ENCODE measurements at places on chromosomes 6 and 20.

- DNase-seq: no peak
- no peaks in the 10 kb centered on the region for H3K36me3 ChIP-seq
- H3K4me1 ChIP-seq: no peaks in the 10 kb centered on the region
- no peak overlapping the region for H3K27ac ChIP-seq
These were observed 8.5 kb upstream of the SPAG4 start for GRCh38 chr20:35607003-35607735.

DNA sequence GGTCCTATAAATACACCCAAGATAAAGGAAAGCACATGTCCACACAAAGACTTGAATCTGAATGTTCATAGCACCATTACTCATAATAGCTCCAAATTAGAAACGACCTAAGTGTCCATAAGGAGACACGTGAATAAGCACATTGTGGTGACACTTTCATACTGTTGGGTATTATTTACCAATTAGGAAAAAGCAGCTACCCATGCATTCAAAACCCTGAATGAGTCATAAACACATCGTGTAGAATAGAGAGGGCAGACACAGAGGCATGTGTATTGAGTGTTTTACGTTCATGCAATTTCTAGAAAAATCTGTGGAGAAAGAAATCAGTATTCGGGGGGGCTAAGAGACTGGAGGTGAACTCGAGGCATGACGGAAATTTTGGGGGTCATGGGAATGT, 396.7 kb downstream of the THBS2 start:
- H3K36me3 ChIP-seq: no peaks in the 10 kb centered on the region
- no peak overlapping the region for H3K4me3 ChIP-seq
- no peak for DNase-seq
- no peaks in the 10 kb centered on the region for H3K27me3 ChIP-seq
- no peak overlapping the region for H3K27ac ChIP-seq

GRCh38 chr20:57840504-57841296, 130.9 kb upstream of the PMEPA1 start:
- H3K4me1 ChIP-seq: no peaks in the 10 kb centered on the region
- DNase-seq: no peak
- H3K27me3 ChIP-seq: peaks cover 6% of the 10 kb centered on the region
- H3K27ac ChIP-seq: no peak overlapping the region
- no peaks in the 10 kb centered on the region for H3K36me3 ChIP-seq

DNA sequence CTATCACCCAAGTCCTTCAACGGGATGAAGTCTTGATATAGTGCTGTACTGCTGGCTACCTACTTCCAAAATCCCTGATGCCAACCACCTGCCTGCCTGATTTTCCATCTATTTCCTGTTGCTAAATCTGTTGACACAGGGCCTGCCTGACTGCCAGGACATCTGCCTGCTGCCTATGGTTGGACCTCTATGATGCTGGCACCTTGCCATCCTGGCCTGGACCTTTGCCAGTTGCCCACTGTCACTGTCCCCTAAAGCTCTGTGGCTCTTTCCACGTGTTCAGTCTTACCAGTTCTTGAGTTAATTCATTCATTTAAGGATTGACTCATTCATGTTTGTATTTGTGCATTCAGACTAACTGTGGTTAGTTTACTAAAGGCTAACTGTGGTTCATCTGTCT, 9.2 kb upstream of the RGS17 start:
- no peak for DNase-seq
- no peaks in the 10 kb centered on the region for H3K4me1 ChIP-seq
- H3K27ac ChIP-seq: no peak overlapping the region
- no peak overlapping the region for H3K4me3 ChIP-seq

GRCh38 chr6:138088326-138088762, 18.9 kb downstream of the PERP start:
- peaks cover 7% of the 10 kb centered on the region for H3K27me3 ChIP-seq
- H3K4me1 ChIP-seq: no peaks in the 10 kb centered on the region
- H3K27ac ChIP-seq: no peak overlapping the region

DNA sequence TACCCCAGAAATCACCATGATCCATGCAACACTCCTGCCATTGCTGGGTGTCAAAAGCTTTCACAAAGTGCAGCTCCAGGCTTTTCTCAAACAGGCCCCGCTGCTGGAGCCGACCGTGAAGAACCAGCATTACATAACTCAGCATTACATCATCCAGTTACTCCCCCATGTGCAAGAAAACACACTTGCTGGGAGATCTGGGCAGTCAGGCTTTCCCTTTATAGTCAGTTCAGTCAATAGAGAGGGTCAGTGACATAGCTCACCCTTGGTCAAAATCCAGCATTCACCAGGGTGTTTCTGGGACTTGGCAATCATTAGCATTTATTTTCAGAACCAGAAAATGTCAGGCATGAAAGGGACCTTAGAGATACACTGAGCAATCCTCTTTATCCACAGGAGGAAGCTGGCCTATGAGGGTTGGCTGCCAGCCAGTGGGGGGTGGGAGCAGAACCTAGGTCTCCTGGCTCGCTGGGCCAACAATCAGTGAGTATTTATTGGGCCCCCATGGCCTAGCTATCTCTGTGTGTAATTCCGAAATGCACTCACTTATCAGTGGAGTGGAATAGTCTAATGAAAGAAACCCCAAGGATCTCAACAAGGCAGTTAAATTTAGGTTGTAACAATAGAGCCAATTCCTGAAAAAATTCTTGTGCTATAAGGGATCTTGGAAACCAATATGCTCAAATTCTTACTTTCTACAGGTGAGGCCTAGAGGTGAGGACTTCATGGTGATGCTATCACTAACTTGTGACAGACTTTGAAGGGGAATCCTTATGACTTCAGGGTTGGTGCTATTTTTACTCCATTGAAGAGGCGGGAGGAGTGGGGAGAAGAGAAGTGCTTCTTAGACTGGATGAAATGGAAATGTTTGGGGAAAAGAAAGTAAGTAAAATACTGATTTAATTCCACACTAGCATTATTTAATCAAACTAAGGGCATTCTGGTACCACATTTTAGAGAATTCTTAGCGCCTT, 54.6 kb downstream of the LYRM4 start:
- peaks cover 49% of the 10 kb centered on the region for H3K4me1 ChIP-seq
- H3K36me3 ChIP-seq: no peaks in the 10 kb centered on the region
- H3K4me3 ChIP-seq: peak overlapping the region; percentile 61
- H3K27ac ChIP-seq: peak overlapping the region; percentile 90
- DNase-seq: no peak

- H3K4me3 ChIP-seq: no peak overlapping the region
- no peak overlapping the region for H3K27ac ChIP-seq
- H3K27me3 ChIP-seq: peaks cover 81% of the 10 kb centered on the region
- H3K36me3 ChIP-seq: no peaks in the 10 kb centered on the region
These were observed 113.1 kb downstream of the FOXA2 start for GRCh38 chr20:22471156-22471836.

- no peak overlapping the region for H3K4me3 ChIP-seq
- no peaks in the 10 kb centered on the region for H3K4me1 ChIP-seq
- no peaks in the 10 kb centered on the region for H3K27me3 ChIP-seq
- H3K27ac ChIP-seq: no peak overlapping the region
These were observed 32.6 kb upstream of the GRM4 start for GRCh38 chr6:34178357-34179105.

GRCh38 chr20:21622097-21622857, 83.2 kb upstream of the PAX1 start:
- no peaks in the 10 kb centered on the region for H3K36me3 ChIP-seq
- no peaks in the 10 kb centered on the region for H3K4me1 ChIP-seq
- no peak for DNase-seq
- H3K27ac ChIP-seq: no peak overlapping the region

GRCh38 chr6:1739680-1740079, 130.0 kb downstream of the FOXC1 start:
- DNase-seq: no peak
- no peak overlapping the region for H3K4me3 ChIP-seq
- H3K4me1 ChIP-seq: peaks cover 4% of the 10 kb centered on the region
- H3K27ac ChIP-seq: no peak overlapping the region

DNA sequence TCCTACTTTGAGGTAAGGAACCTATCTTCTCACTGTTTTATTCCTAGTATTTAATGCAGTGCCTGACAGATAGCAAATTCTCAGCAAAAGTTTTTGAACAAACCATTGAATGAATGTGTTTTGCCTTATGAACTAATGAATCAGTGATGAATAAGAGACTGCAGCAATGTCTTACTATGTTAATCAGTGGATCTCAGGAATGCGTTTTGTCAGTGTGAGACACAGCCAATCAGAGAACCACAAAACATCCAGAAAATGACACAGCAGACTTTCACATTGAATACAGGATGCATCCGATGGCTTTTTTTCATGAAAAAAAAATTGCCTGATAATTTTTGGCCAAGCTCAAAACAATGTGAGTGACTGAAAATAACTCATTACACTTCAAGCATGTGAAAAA, 270.5 kb downstream of the BMP2 start:
- H3K27me3 ChIP-seq: no peaks in the 10 kb centered on the region
- H3K4me3 ChIP-seq: no peak overlapping the region
- no peaks in the 10 kb centered on the region for H3K36me3 ChIP-seq

GRCh38 chr20:4973330-4974097, 27.8 kb downstream of the SLC23A2 start:
- no peak for DNase-seq
- H3K27me3 ChIP-seq: no peaks in the 10 kb centered on the region
- H3K36me3 ChIP-seq: no peaks in the 10 kb centered on the region
- H3K4me3 ChIP-seq: no peak overlapping the region
- H3K4me1 ChIP-seq: peaks cover 22% of the 10 kb centered on the region

DNA sequence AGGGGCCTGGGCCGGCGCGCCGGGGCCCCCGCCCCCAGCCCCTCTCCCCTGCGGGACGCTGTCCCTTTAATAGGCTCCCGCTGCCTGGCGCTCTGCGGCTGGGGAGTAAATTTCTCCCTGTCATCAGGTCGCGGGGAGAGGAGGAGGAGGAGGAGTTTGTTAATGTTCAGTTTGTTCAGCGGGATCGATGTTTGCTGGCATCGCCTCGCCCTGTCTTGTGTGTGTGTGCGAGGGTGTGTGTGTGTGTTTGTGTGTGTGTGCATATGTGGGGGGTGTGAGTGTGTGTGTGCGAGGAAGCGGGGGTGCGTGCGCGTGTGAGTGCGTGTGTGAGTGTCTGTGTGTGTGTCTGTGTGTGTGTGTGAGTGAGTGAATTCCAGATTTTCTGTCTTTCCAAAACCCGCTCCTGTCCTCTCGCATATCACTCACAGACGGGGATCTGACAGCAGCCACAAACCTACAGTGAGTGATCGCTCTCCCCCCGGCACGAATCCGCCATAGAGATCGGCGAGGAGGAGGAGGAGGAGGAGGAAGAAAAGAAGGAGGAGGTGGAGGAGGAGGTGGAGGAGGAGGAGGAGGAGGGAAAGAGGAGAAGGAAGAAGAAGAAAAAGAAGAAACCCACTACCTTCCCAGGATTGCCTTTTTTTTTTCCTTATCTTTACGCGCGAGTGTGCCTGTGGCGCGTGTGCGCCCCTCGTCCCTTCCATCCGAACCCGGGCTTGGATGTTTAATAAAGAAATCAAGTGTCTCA, at the start of gene TSHZ2:
Gene TSHZ2 (plus strand): TSS at position 169 of the 748 bp plus-strand sequence. CDS start 936 bp downstream, outside the sequence.
- H3K4me3 ChIP-seq: peak within 1 kb of the TSS; percentile 97
- peaks cover 2% of the 10 kb centered on the region for H3K36me3 ChIP-seq
- H3K4me1 ChIP-seq: peaks cover 44% of the 10 kb centered on the region
- DNase-seq: peak; percentile 26
- peaks cover 52% of the 10 kb centered on the region for H3K27me3 ChIP-seq

GRCh38 chr6:113344969-113345368, 512.2 kb upstream of the MARCKS start:
- H3K27me3 ChIP-seq: no peaks in the 10 kb centered on the region
- no peaks in the 10 kb centered on the region for H3K36me3 ChIP-seq
- H3K27ac ChIP-seq: no peak overlapping the region
- peaks cover 4% of the 10 kb centered on the region for H3K4me1 ChIP-seq
- no peak for DNase-seq

DNA sequence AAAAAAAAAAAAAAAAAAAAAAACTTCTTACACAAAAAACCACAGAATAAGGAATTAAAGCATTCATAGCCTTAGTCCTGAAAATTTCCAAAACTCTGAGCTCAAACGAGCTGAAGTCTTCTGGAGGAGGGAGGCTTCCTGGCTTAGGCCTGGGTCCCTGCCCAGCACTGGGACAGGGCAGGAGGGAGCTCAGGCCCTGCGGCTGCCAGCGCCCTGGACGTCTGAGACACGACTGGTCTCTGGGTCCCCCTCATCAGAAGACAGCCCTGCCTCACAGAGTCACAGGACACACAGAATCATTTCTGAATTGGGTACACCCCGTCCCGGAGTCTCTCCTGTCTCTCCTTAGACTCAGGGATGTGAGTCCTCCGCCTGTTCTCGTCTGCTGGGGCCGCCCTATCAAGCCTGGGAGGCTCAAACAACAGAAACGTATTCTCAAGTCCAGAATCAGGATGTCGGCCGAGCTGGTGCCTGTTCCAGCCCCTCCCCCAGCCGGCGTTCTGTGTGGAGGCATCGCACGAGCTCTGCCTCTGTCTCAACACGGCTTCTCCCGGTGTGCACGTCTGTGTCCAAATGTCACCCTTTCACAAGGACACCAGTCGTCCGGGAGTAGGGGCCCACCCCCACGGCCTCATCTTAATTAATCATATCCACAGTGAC, 39.4 kb downstream of the ZBTB46 start:
- H3K36me3 ChIP-seq: no peaks in the 10 kb centered on the region
- H3K27me3 ChIP-seq: no peaks in the 10 kb centered on the region
- DNase-seq: peak; percentile 16
- no peak overlapping the region for H3K4me3 ChIP-seq
- peaks cover 17% of the 10 kb centered on the region for H3K4me1 ChIP-seq

GRCh38 chr20:23358923-23359593, 2.9 kb upstream of the GZF1 start:
- peaks cover 4% of the 10 kb centered on the region for H3K36me3 ChIP-seq
- no peak for DNase-seq
- H3K4me1 ChIP-seq: peaks cover 38% of the 10 kb centered on the region
- H3K4me3 ChIP-seq: peak overlapping the region; percentile 97

- no peak for DNase-seq
- H3K4me3 ChIP-seq: no peak overlapping the region
- H3K27ac ChIP-seq: no peak overlapping the region
- peaks cover 5% of the 10 kb centered on the region for H3K27me3 ChIP-seq
These were observed 79.5 kb upstream of the ATXN1 start for GRCh38 chr6:16840725-16841124.

GRCh38 chr20:35539756-35540212, 2.1 kb upstream of the ERGIC3 start:
- peak overlapping the region; percentile 86 for H3K4me3 ChIP-seq
- H3K27ac ChIP-seq: peak overlapping the region; percentile 93
- H3K27me3 ChIP-seq: no peaks in the 10 kb centered on the region
- H3K4me1 ChIP-seq: peaks cover 31% of the 10 kb centered on the region
- DNase-seq: peak; percentile 31
- peaks cover 3% of the 10 kb centered on the region for H3K36me3 ChIP-seq

DNA sequence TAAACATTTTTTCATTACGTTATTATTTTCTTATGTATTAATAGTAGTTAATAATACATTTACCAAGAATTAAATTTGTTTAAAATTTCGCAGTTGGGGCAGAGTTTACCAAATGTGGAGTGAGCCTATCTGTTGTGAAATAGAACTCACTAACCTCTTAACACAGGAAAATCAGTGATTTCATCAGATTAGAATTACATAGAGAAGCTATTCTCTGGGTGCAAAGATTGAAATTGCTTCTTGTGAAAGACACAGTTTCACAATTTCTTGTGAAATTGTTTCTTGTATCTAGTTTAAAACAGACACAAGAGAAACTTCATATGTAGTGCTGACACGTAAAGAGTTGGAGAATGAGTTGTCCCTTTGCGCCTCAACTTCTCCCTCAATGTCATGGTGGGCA, 69.4 kb upstream of the PRL start:
- no peak overlapping the region for H3K27ac ChIP-seq
- H3K4me1 ChIP-seq: peaks cover 24% of the 10 kb centered on the region
- H3K27me3 ChIP-seq: no peaks in the 10 kb centered on the region

All from neural crest cell (in vitro differentiated cells).